ENCODE measurements at places on chromosomes 7 and 10.

- DNase-seq, result no peak
These were observed 258.8 kb downstream of the STK31 start for GRCh38 chr7:23968791-23969190.

GRCh38 chr7:150990416-150991186, at the start of gene NOS3:
Gene NOS3 (plus strand): TSS chr7:150991017. CDS start chr7:150993804, 2,787 bp downstream.
- no peak for DNase-seq

GRCh38 chr7:152052771-152053170, 27.3 kb downstream of the GALNT11 start:
- DNase-seq, result no peak

GRCh38 chr7:152579070-152579469, 96.9 kb downstream of the XRCC2 start:
- no peak for DNase-seq

DNA sequence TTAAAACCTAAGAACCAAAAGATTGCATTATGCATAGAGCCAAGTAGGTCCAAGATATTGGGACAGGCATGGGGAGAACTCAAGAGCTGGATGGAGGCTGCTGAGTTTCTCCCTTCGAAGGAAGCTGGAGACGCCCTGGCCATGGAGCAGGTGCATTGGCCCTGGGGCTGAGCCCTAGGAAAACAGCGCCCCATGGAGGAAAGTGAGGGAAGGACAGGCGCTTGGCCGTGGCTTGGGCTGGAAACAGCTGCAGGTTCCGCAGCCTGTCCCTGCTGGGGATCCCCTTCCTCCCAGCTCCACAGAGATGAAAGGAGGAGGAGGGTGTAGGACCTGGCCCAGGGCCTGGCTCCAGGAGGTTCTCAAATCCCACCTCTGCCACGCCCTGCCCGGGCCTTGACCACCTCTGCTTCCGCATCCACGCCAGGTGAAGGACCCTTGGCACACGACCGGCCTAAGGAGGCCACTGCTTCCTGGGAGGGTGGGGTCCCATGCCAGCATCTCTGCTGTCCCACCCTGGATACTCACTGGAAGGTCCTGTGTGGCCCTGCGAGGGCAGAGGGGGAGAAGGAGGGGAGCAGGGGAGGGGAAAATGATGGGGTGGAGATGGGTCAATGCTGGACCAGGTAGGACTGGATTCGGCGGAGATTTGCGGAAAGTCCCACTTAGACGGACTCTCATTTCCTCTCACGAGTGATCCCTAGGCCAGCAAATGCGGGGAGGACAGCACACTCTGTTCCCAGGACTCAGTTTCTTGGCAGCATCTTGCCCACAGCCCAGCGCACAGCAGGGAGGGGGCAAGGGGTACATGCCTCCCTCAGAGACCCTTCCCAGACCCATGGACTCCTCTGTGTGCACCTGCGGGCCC, 258.6 kb upstream of the TCERG1L start:
- DNase-seq, result no peak
